Lower lobe of right lung (tissue), 2 donors: ENCODE measurements at places on chromosomes 5 and 9. TPM values are rescaled to one million over a fixed set of nuclear protein-coding genes. Genes with fewer than 3 reads are reported as not detected.

CCL27 gene
- total RNA-seq = not detected

GRCh38 chr5:73968729-73969128 is 342.7 kb downstream of the ARHGEF28 start:
- no peaks in the 10 kb centered on the region for H3K27me3 ChIP-seq
- no peaks in the 10 kb centered on the region for H3K4me1 ChIP-seq
- DNase-seq = no peak
- no peak overlapping the region for H3K4me3 ChIP-seq

GRCh38 chr5:111551161-111551560 is 38.8 kb upstream of the STARD4 start:
- DNase-seq = no peak
- peak overlapping the region; percentile 54 for H3K27ac ChIP-seq
- peaks cover 8% of the 10 kb centered on the region for H3K4me1 ChIP-seq
- no peaks in the 10 kb centered on the region for H3K27me3 ChIP-seq

GRCh38 chr9:114060070-114060469 is 18.0 kb downstream of the AMBP start:
- H3K27ac ChIP-seq = no peak overlapping the region
- no peak overlapping the region for H3K4me3 ChIP-seq
- no peak for DNase-seq
- no peaks in the 10 kb centered on the region for H3K27me3 ChIP-seq
- no peaks in the 10 kb centered on the region for H3K4me1 ChIP-seq

DNA sequence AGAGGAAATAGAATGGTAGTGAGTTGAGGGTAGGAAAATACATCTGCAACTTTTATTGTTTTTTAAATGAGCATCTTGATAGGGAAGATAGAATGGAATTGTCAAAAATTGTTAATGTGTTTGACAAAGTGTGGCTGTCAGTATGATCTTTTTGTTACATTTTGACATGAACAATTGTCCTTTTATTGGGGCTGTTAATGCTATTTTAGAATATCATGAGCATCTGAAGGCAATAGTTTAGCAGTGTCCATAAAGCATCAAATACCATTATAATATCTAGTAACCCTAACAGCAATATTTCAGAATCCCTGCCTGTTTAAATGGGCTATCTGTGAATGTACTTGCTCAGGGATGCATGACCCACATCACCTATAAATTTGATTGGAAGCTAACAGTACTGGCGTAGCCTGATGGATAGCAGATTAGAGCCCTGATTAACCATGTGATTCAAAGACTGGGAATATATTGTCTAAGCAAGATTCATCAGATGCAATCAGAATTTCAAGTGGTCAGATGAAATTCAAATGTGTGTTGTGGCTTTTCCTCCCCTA is 37.8 kb downstream of the TLE4 start:
- no peak overlapping the region for H3K4me3 ChIP-seq
- H3K27ac ChIP-seq = no peak overlapping the region
- DNase-seq = no peak
- no peaks in the 10 kb centered on the region for H3K27me3 ChIP-seq

DNA sequence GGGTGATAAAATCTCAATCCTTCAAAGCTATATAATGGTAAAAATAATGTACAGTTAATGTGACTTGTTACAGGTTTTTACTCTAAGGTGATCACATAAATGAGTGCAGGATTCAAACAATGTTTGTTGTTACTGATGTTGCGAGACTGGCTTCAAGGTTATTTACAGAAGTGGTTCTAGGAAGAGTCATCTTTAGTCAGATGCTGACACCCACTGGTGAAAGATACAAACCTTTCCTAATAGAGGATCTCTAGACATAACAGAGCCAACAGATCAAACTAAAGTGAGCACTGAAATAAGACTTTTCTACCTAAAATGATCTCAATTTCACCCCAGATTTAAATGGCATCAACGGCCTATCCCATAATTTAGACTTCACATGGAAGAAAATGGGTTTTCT is 20.2 kb downstream of the ARSB start:
- DNase-seq = no peak
- H3K4me3 ChIP-seq = no peak overlapping the region
- no peak overlapping the region for H3K27ac ChIP-seq
- no peaks in the 10 kb centered on the region for H3K27me3 ChIP-seq
